Left ventricle myocardium superior (tissue), 1 donor: ENCODE measurements at places on chromosomes 13 and 19. TPM values are rescaled to one million over a fixed set of nuclear protein-coding genes. Genes with fewer than 3 reads are reported as not detected.

Gene SERP2
- 12.4 TPM for total RNA-seq

Gene PRTN3
- not detected for total RNA-seq

DNA sequence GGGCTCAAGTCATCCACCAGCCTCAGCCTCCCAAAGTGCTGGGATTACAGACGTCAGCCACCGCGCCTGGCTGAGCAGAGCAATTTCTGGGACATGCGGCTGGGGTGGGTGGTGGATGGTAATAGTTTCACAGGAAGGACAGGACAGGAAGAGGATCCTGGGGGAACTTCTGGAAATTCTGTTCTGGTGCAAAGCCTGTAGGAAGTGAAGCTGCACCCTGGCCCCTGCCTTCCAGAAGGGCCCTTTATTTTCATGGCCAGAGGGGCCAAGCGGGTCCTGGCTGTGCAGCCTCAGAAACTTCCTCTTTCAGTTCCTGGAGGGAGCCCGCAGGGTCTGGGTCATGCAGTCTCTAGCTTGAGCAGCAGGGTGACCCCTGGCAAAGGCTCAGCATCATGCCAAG, 15.7 kb downstream of the FEM1A start:
- DNase-seq = peak; percentile 58

GRCh38 chr19:57830071-57830602, at the start of gene ZNF587B:
TSS of gene ZNF587B (plus strand) at chr19:57830299. CDS start at chr19:57830529, 230 bp downstream.
- peak; percentile 87 for DNase-seq
